ENCODE measurements at places on chromosomes 3 and 15. TPM values are rescaled to one million over a fixed set of nuclear protein-coding genes. Genes with fewer than 3 reads are reported as not detected.

DNA sequence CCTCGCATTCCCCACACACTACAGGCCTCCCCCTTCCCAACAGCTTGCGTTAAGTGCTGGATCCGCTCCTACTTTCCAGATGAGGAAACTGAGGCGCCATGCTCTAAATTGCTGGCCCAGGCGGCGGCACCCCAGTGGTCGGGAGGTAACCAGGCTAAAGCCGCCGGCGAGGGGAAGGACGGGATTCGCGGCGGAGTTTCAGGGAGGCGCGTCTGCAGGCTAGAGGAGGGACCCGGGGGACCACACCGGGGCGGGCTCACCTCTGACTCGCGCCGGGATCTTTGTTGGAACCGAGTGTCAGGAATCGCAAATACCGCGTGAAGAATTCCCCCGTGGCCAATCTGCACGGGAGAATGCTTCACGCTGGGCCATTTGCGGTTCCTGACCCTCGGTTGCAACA lies 24.6 kb upstream of the PTPN23 start:
- DNase-seq = no peak
- no peaks in the 10 kb centered on the region for H3K36me3 ChIP-seq
- no peak overlapping the region for H3K27ac ChIP-seq

The CCDC71 gene
- 28.8 TPM for total RNA-seq

The FILIP1L gene
- total RNA-seq = 43.9 TPM

DNA sequence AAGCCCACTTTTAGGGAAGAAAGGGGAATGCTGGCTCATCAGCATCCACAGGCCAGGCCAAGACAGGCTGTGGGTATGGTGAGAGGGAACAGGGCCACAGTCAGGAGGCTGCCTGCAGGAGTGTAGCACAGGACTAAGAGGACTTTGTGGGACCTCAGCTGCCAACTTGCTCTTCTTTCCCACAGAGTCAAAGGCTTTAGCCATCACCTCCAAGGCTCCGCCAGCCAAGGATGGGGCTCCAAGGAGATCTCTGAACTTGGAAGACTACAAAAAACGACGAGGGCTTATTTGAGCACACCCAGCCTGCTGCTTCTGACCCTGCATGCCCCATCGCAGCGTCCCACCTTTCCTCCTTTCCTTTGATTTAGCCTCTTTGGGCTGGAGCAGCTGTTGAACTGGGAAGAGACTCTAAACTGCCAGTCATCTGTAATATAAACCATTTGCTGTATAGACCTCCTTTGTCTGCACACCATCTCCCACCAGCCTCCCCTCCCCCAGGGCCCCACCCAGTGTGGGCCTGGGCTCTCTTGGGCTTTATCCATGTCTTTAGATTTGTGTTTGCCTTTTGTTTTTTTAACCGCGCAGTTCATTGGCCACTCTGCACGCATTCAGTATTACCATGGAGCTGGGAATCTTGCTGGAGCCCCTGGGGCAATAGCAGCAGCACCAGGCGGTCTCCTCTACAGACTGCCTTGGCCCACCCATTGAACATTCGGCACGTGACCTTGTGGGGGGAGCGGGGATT lies 13.1 kb upstream of the ITPKA start:
- H3K27me3 ChIP-seq = no peaks in the 10 kb centered on the region
- peaks cover 9% of the 10 kb centered on the region for H3K4me1 ChIP-seq
- DNase-seq = no peak
- H3K27ac ChIP-seq = no peak overlapping the region

The GOLGA8T gene
- total RNA-seq = not detected

- DNase-seq = no peak
- H3K27me3 ChIP-seq = no peaks in the 10 kb centered on the region
- H3K4me3 ChIP-seq = no peak overlapping the region
- H3K27ac ChIP-seq = no peak overlapping the region
- H3K4me1 ChIP-seq = no peaks in the 10 kb centered on the region
Observed at GRCh38 chr15:55980511-55980910, 12.9 kb downstream of the NEDD4 start.

The SNTN gene
- total RNA-seq = not detected

The GCNT3 gene
- total RNA-seq = not detected

DNA sequence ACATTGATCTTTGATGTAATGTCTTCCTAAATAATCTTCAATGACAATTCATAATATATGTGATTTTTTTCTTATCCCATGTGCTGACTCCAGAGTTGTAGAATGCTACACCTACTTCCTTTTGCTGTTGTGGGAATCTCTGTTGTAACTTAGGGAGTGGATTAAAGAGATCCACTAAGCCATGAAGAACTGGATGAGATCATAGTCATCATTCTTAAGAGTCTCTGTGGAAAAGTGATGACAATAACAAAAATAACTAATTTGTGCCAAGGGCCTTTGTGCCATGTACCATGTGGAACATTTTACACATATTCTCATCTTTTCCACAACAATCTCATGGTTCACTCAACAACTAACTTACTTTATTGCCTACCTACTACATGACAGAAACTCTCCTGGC lies 162.9 kb upstream of the PDZRN3 start:
- H3K4me1 ChIP-seq = no peaks in the 10 kb centered on the region
- no peak overlapping the region for H3K27ac ChIP-seq
- H3K27me3 ChIP-seq = no peaks in the 10 kb centered on the region

- H3K4me1 ChIP-seq = peaks cover 64% of the 10 kb centered on the region
- H3K4me3 ChIP-seq = no peak overlapping the region
- H3K27ac ChIP-seq = no peak overlapping the region
- no peak for DNase-seq
Observed at GRCh38 chr15:41923401-41923997, 29.6 kb upstream of the SPTBN5 start.

DNA sequence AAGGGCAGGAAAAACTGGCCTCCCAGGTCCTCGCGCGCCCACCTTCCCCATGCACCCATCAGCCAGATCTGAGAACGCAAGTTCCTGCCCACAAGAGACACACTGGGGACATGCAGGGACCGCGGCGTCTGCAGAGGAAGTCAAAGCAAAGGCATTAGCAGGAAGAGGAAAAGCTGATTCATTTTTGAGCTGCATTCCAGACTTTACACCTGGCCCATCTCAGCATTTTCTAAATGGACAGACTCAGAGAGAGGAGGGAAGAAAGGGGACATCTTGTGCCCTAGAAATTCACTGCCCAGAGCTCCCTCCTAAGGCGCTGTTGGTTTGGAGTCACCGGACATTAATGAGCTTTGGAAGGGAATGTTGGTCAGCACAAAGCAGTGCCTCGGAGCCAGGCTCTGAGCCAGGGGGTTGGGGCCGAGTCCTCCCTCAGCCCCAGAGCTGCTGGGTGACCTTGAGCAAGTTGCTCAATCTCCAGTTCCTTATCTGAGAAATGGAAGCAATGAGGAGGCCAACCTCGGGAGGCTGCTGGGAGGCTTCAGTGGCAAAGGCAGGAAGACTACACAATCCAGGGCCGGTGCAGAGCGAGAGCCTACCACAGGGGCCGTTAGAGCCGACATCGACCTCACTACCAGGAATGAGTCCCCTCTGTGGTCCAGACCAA lies 150.5 kb upstream of the IQSEC1 start:
- no peaks in the 10 kb centered on the region for H3K36me3 ChIP-seq
- no peak overlapping the region for H3K27ac ChIP-seq
- H3K4me3 ChIP-seq = no peak overlapping the region
- H3K27me3 ChIP-seq = no peaks in the 10 kb centered on the region
- no peak for DNase-seq

The USP19 gene
- total RNA-seq = 59.5 TPM

The CD200R1L gene
- total RNA-seq = not detected

GRCh38 chr15:83913034-83913632 lies 259.2 kb downstream of the ADAMTSL3 start:
- DNase-seq = no peak
- no peaks in the 10 kb centered on the region for H3K27me3 ChIP-seq
- H3K4me3 ChIP-seq = no peak overlapping the region
- no peaks in the 10 kb centered on the region for H3K36me3 ChIP-seq
- no peaks in the 10 kb centered on the region for H3K4me1 ChIP-seq

The IMPG2 gene
- 0.46 TPM for total RNA-seq

The AGTR1 gene
- 4.4 TPM for total RNA-seq

DNA sequence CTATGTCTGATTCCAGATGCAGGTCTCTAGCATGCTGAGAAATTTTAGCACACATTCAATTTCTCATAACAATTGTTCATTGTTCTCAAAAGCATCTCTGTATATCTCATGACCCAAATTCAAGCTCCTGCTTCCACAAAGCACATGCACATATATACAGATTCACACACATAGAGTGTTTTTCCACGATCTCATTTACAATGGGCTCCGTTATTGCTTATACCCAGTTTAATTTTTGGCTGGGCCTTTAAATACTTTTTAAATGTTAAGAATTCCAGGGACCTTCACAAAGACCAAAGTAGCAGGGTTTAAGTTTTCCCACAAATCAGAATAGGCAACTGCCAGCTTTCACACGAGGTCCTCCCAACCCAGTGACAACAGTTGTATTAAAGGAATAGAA lies 333.5 kb upstream of the SEMA6D start:
- no peaks in the 10 kb centered on the region for H3K36me3 ChIP-seq
- H3K4me3 ChIP-seq = no peak overlapping the region
- DNase-seq = no peak
- H3K27me3 ChIP-seq = no peaks in the 10 kb centered on the region
- no peaks in the 10 kb centered on the region for H3K4me1 ChIP-seq

GRCh38 chr15:83926116-83926515 lies 272.2 kb downstream of the ADAMTSL3 start:
- no peaks in the 10 kb centered on the region for H3K27me3 ChIP-seq
- H3K4me1 ChIP-seq = no peaks in the 10 kb centered on the region
- no peak overlapping the region for H3K4me3 ChIP-seq
- DNase-seq = no peak

DNA sequence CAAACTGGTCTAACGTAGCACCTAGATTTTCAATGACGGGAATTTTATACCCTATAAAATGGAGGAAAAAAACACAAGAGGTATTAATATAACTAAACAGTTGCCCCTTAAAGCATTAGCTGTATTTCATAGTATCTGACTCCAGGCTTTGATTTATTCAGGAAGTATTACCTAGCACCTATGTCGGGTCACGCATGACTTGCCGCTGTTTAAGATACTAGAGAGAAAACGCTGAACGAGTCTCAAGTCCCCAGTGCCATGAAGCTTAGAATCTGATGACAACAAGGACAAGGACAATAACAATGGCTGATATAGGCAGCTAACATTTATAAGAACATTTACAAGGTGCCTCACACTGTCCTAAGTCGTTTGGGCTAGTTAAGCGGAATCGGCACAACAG lies 1.9 kb downstream of the SNRPA1 start:
- peaks cover 82% of the 10 kb centered on the region for H3K4me1 ChIP-seq
- peak overlapping the region; percentile 87 for H3K4me3 ChIP-seq
- DNase-seq = no peak
- H3K27me3 ChIP-seq = no peaks in the 10 kb centered on the region

DNA sequence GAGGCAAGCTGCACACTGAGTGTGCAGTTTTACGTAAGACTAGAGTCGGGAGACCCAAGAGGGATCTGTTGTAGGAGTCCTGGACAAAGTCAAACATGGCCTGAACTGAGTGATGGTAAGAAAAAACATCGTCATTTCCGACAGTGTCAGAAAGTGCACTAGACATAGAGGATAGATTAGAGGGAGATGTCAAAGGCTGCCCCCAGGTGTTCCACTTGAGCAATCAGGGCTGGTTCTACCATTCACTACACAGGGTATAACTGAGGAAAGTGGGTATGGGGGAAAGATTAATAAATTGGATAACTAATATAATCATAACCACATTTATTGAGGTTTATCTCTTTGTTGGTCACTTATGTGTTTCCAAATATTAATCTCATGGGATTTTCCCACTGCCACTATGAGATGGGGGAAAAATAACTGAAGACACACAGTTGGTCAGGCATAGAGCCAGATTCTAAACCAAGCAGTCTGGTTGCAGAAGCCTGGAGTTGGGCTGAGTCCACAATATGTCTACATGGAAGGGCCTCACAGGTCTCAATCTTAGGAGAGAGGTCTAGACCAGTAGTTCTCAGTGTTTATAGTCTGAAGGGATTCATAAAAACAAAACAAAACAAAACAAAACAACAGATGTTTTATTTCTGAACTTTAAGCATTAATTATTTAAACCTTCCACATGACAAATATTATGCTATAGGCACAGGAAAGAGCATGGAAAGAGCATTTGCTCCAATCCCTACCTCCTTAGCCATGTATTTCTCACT lies 766.5 kb downstream of the NTRK3 start:
- no peaks in the 10 kb centered on the region for H3K36me3 ChIP-seq
- no peak overlapping the region for H3K4me3 ChIP-seq
- H3K27me3 ChIP-seq = no peaks in the 10 kb centered on the region
- no peaks in the 10 kb centered on the region for H3K4me1 ChIP-seq
- no peak for DNase-seq

DNA sequence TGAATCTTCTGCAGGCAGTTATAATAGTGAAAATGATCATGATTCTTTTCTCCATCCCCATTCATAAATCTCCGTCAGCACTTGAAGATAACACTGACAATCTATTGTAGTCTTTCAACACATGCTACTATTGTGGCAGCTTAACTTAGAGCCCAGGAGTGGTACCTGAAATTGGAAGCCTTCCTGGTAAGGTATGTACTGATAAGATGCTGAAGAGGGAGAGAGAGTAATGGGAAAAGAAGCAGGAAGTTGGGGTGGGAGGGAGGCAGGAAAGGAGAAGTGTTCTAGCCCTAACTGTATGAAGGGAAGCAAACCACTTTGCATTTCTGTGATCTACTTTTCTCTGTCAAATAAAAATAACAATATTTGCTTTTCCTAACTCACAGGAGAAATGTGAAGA lies 197.4 kb upstream of the RORA start:
- H3K27me3 ChIP-seq = no peaks in the 10 kb centered on the region
- no peak overlapping the region for H3K4me3 ChIP-seq
- H3K36me3 ChIP-seq = no peaks in the 10 kb centered on the region
- no peak overlapping the region for H3K27ac ChIP-seq
- no peak for DNase-seq

DNA sequence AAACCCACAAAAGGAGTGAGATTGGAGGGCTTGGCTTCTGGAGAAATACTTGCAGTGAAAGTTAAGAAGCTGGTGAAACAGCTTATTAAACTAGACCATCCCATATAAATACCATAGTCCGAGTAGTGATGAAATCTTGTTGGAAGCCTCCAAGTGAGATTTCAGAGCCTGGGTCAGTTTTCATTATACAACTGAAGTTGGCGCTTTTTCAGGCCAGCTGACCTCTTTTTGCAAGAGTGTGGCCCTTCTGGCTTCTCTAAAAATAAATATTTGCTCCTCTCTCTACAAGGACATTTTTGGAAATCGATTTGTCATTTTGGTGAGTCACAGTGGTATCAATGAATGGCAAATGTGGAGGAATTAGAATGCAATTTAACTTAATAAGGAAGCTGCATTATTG lies 51.2 kb upstream of the THRB start:
- no peaks in the 10 kb centered on the region for H3K36me3 ChIP-seq
- peaks cover 3% of the 10 kb centered on the region for H3K4me1 ChIP-seq
- DNase-seq = no peak
- no peak overlapping the region for H3K4me3 ChIP-seq
- H3K27me3 ChIP-seq = no peaks in the 10 kb centered on the region

The MST1 gene
- total RNA-seq = 21.1 TPM

The XYLB gene
- total RNA-seq = 2.6 TPM

The NRROS gene
- 33.8 TPM for total RNA-seq

GRCh38 chr3:128170866-128171516 lies 17.7 kb downstream of the EEFSEC start:
- H3K27me3 ChIP-seq = no peaks in the 10 kb centered on the region
- no peak overlapping the region for H3K27ac ChIP-seq
- H3K4me3 ChIP-seq = no peak overlapping the region
- no peak for DNase-seq
- H3K36me3 ChIP-seq = no peaks in the 10 kb centered on the region
- H3K4me1 ChIP-seq = peaks cover 42% of the 10 kb centered on the region

- no peak overlapping the region for H3K4me3 ChIP-seq
- peaks cover 3% of the 10 kb centered on the region for H3K36me3 ChIP-seq
- no peak overlapping the region for H3K27ac ChIP-seq
- no peaks in the 10 kb centered on the region for H3K27me3 ChIP-seq
- DNase-seq = no peak
- H3K4me1 ChIP-seq = no peaks in the 10 kb centered on the region
Observed at GRCh38 chr3:120039642-120040610, 54.3 kb downstream of the GSK3B start.

Data from spleen (tissue), 13 donors.